ENCODE measurements at places on chromosomes 5 and 9. TPM values are rescaled to one million over a fixed set of nuclear protein-coding genes. Genes with fewer than 3 reads are reported as not detected.

IL13 gene
- not detected for total RNA-seq

DNA sequence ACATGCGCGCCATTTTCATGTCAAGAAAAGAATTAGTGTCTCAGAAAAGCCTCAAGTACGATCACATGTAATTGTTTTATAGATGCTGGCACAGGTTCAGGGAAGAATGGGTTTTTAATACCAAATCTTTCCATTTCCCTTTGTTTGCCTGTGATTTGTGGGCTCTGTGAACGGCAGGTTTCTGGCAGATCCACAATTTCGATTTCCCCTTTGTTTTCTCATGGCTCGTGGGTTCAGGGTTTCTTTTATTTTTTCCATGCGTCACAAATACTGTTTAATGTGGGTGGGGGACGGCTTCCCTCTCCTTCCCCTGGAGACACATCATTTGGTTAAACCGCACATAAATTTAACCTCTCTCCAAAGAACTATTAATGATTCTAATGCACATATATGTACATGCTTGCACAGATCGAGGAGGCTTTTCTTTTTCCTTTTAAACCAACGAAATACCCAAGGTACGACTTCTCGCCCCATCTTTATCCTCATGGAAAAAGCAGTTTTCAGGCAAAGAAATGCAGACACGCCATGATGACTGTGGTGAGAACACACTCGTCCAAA is 195.9 kb downstream of the SLIT3 start:
- no peak overlapping the region for H3K27ac ChIP-seq
- no peak for DNase-seq
- no peaks in the 10 kb centered on the region for H3K27me3 ChIP-seq
- H3K4me3 ChIP-seq = no peak overlapping the region
- peaks cover 1% of the 10 kb centered on the region for H3K4me1 ChIP-seq

- no peaks in the 10 kb centered on the region for H3K27me3 ChIP-seq
- no peaks in the 10 kb centered on the region for H3K36me3 ChIP-seq
- no peak overlapping the region for H3K27ac ChIP-seq
- no peak for DNase-seq
- H3K4me1 ChIP-seq = no peaks in the 10 kb centered on the region
Measured at GRCh38 chr5:180026734-180027458, 44.7 kb downstream of the RNF130 start.

GPR151 gene
- total RNA-seq = 0.10 TPM

GRCh38 chr9:76441551-76442322 is 17.2 kb upstream of the GCNT1 start:
- no peaks in the 10 kb centered on the region for H3K4me1 ChIP-seq
- H3K27me3 ChIP-seq = no peaks in the 10 kb centered on the region
- no peak for DNase-seq
- no peak overlapping the region for H3K27ac ChIP-seq

DNA sequence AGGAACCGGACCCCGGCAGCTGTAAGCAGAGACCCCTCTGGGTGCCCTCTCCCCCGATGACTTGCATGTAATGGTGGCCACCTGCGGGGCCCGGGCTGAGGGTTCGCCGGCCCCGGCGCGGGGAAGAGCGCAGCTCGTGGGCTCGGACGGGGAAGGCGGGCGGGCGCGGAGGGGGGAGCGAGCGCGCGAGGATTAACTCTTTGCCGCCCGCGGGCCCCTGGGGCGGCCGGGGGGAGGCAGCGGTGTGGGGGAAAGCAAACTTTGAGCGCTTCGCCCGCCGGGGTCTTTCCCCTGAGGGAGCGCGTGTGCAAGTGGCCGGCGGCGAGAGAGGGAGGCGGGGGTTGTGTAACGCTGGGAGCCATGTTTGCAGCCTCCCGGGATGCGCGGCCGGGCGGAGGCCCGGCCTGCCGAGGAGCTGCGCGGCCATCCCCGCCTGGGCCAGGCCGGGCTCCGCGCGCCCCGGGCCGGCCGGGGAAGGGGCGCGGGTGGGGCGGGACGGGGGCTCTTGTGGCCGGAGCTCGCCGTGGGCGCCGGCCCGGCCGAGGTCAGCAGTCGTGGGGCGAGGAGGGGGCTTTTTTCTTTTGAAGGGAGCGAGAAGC is 547 bp downstream of the ANP32B start:
- peaks cover 2% of the 10 kb centered on the region for H3K4me1 ChIP-seq
- H3K36me3 ChIP-seq = no peaks in the 10 kb centered on the region
- DNase-seq = peak; percentile 85

- no peaks in the 10 kb centered on the region for H3K27me3 ChIP-seq
- DNase-seq = no peak
- no peak overlapping the region for H3K4me3 ChIP-seq
- no peaks in the 10 kb centered on the region for H3K4me1 ChIP-seq
Measured at GRCh38 chr5:177482359-177482795, 8.9 kb upstream of the DBN1 start.

ADGRD2 gene
- total RNA-seq = not detected

GRCh38 chr9:136439481-136440408 is at the start of gene INPP5E:
TSS of gene INPP5E (minus strand) at chr9:136439845. CDS start at chr9:136439419, 426 bp downstream.
- no peaks in the 10 kb centered on the region for H3K27me3 ChIP-seq
- H3K4me1 ChIP-seq = no peaks in the 10 kb centered on the region
- H3K27ac ChIP-seq = no peak within 1 kb of the TSS
- H3K4me3 ChIP-seq = peak within 1 kb of the TSS; percentile 83
- DNase-seq = peak; percentile 77

GRCh38 chr5:154449786-154450185 is 4.0 kb downstream of the SAP30L start:
- no peak overlapping the region for H3K27ac ChIP-seq
- no peaks in the 10 kb centered on the region for H3K27me3 ChIP-seq
- H3K4me3 ChIP-seq = no peak overlapping the region

- no peaks in the 10 kb centered on the region for H3K4me1 ChIP-seq
- H3K4me3 ChIP-seq = no peak overlapping the region
- H3K36me3 ChIP-seq = no peaks in the 10 kb centered on the region
- DNase-seq = peak; percentile 81
Measured at GRCh38 chr5:150458802-150459557, 9.4 kb upstream of the RPS14 start.

DNA sequence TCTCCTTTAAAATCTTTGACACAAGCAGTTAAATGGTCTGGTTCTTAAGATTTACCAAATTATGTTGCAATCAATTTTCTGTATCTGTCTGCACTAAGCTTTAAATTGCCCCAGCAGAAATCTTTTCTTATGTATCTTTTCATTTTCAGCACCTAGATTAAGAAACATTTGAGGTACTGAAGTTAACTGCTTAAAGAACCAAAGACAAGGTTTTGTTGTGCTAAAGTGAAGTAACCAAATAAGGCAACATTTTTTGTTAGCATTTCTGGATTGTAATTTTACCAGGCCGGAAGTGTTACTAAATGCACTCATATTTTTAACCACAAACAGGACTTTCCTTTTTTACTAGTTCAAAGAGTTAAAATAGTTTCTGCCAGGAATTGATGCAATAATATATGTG is 24.1 kb upstream of the MTAP start:
- no peaks in the 10 kb centered on the region for H3K36me3 ChIP-seq
- H3K4me1 ChIP-seq = no peaks in the 10 kb centered on the region
- H3K27ac ChIP-seq = no peak overlapping the region
- H3K27me3 ChIP-seq = peaks cover 2% of the 10 kb centered on the region
- no peak overlapping the region for H3K4me3 ChIP-seq

- H3K27me3 ChIP-seq = no peaks in the 10 kb centered on the region
- H3K36me3 ChIP-seq = no peaks in the 10 kb centered on the region
- no peaks in the 10 kb centered on the region for H3K4me1 ChIP-seq
Measured at GRCh38 chr9:19408316-19408692, 505 bp upstream of the ACER2 start.

- H3K4me3 ChIP-seq = no peak overlapping the region
- no peaks in the 10 kb centered on the region for H3K36me3 ChIP-seq
- H3K27ac ChIP-seq = no peak overlapping the region
Measured at GRCh38 chr5:172145870-172146747, 41.9 kb downstream of the STK10 start.

SPTAN1 gene
- 384 TPM for total RNA-seq

GRCh38 chr5:71907001-71907588 is 188.0 kb downstream of the CARTPT start:
- peak overlapping the region; percentile 28 for H3K27ac ChIP-seq
- no peak overlapping the region for H3K4me3 ChIP-seq
- H3K4me1 ChIP-seq = peaks cover 7% of the 10 kb centered on the region
- H3K36me3 ChIP-seq = no peaks in the 10 kb centered on the region
- no peak for DNase-seq

DNA sequence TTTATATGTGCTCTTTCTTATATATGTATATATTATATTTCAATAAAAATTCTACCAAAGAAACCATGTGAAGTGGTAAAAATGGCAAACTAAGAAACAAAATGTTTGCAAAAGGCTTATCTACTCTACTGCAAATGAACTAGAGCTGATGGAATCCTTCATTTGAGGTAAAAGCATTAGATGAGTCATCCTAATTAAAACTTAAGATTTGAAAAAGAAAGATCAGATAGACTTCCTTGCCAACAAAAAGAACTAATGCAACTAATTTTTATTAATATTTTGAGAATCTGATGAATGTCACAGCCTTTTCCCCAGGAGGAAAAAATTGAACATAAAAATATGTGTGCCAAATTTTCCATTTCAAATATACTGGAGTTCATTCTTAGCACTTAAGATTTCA is 84.1 kb upstream of the SLCO4C1 start:
- no peak overlapping the region for H3K27ac ChIP-seq
- DNase-seq = no peak
- H3K36me3 ChIP-seq = no peaks in the 10 kb centered on the region
- peaks cover under 1% of the 10 kb centered on the region for H3K4me1 ChIP-seq

DNA sequence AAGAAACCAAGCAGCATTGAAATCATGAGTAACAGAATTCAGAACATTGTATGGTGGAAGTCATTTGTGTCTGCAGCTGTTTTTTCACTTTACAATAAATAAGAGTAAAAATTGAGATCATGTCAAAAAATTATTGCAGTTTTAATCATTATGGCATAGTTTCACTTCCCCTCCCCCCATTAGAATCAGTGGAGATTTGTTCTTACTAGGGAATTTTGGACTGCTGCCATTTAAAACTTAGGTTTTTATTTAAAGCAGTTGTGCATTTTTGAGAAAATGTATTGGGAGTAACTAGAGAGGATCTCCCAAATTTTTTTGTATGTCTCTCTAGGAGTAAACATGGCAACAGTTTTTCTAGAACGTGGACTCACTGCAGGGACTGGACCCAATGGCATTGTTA is 20.4 kb downstream of the GTF3C4 start:
- no peak overlapping the region for H3K27ac ChIP-seq
- no peaks in the 10 kb centered on the region for H3K27me3 ChIP-seq

GRCh38 chr5:172834415-172835289 is 601 bp downstream of the ERGIC1 start:
- H3K27ac ChIP-seq = peak overlapping the region; percentile 43
- H3K4me3 ChIP-seq = peak overlapping the region; percentile 77
- no peaks in the 10 kb centered on the region for H3K36me3 ChIP-seq
- no peaks in the 10 kb centered on the region for H3K27me3 ChIP-seq

SLC36A2 gene
- total RNA-seq = not detected

- H3K4me1 ChIP-seq = peaks cover 5% of the 10 kb centered on the region
- no peaks in the 10 kb centered on the region for H3K36me3 ChIP-seq
- DNase-seq = no peak
- H3K27ac ChIP-seq = no peak overlapping the region
- H3K27me3 ChIP-seq = no peaks in the 10 kb centered on the region
- no peak overlapping the region for H3K4me3 ChIP-seq
Measured at GRCh38 chr5:122342256-122342655, 30.2 kb downstream of the SNCAIP start.

ATG10 gene
- total RNA-seq = 10.3 TPM

Measured in aorta (tissue), 5 donors.